ENCODE measurements at places on chromosomes 1 and 21.
A peak's percentile ranks its signal among the peaks of the same experiment; 100 is the strongest.

DNA sequence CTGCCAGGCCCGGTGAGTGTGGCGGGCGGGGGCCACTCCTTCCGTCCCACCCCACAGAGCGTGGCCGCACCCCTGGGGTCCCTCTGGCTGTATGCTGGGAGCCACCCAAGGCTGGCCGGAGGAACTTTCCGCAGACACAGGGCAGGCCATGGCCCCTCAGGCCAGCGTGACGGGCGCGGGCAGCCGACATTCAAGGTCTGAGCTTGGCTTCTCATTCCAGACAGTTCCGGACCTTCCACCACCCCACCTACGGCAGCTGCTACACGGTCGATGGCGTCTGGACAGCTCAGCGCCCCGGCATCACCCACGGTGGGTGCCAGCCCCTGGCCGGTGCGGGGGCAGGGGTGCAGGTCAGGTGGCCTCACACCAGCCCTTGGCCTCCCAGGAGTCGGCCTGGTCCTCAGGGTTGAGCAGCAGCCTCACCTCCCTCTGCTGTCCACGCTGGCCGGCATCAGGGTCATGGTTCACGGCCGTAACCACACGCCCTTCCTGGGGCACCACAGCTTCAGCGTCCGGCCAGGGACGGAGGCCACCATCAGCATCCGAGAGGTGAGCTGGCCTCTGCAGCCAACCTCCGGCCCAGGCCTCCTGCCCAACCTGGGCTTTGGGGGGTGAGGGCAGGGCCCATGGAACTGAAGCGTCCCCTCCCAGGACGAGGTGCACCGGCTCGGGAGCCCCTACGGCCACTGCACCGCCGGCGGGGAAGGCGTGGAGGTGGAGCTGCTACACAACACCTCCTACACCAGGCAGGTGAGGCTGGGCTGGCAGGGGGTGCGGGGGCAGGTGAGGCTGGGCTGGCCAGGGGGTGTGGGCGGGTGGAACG is 7.3 kb downstream of the SCNN1D start:
- DNase-seq = no peak

DNA sequence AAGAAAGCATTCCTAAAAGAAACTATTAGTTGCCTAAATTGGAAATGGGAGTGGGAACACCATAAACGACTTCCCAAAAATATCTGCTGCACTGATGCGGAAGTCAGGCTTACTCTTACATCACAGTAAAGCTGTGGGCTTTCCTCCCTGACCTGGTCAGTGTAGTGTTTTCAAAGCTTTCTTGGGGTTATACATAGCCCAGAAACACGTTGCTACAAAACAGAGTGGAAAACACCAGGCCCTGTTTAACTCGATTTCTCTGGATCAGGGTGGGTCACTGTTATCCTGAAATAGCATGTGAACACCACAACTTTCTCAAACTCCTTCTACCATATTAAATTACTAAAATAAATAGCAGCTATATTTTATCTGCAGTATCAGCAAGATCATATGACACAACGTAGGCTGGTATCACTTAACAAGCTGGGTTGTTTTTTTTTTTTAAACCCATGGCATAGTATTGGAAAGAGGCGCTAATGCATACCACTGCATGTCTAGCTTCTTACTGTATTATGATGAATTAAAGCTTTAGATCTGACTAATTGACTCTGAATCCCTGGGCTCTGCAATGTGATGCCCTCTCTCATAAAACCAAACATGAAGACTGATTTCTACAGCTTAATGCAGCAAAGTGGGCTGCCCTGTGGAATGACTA is 184.6 kb downstream of the TGFB2 start:
- DNase-seq = peak; percentile 59

- no peak for DNase-seq
These were observed 107.5 kb upstream of the SIM2 start for GRCh38 chr21:36591326-36591970.

GRCh38 chr21:45309069-45309986 is 21.6 kb upstream of the POFUT2 start:
- DNase-seq = peak; percentile 78

GRCh38 chr1:113946678-113947387 is 17.7 kb downstream of the HIPK1 start:
- DNase-seq = peak; percentile 25

DNA sequence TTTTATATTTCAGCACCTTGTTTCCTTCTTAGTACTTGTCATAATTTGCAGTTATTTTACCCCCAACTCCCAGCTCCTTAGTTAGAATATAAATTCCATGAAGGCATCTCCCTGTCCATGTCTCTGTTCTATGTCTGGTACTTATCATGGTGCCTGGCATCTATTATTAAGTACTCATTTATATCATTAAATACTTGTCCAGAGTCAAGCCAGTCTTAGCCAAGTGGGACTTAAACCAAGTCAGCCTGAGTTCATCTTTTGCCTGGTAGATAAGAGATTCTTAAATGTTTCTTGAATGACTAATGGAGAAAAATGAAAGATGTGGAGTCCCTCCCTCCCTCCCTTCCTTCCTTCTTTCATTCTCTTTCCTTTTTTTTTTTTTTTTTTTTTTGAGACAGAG is 9.4 kb downstream of the SLC25A44 start:
- DNase-seq = peak; percentile 72

GRCh38 chr21:40881767-40882166 is 34.8 kb upstream of the DSCAM start:
- DNase-seq = no peak

- DNase-seq = peak; percentile 8
These were observed 97.9 kb downstream of the TRIM11 start for GRCh38 chr1:228308628-228309325.

GRCh38 chr1:8443558-8444194 is 125.8 kb downstream of the SLC45A1 start:
- peak; percentile 32 for DNase-seq

- no peak for DNase-seq
These were observed 367.6 kb downstream of the PTBP2 start for GRCh38 chr1:97089173-97089572.

- DNase-seq = no peak
These were observed 10.2 kb downstream of the NES start for GRCh38 chr1:156666862-156667609.

DNA sequence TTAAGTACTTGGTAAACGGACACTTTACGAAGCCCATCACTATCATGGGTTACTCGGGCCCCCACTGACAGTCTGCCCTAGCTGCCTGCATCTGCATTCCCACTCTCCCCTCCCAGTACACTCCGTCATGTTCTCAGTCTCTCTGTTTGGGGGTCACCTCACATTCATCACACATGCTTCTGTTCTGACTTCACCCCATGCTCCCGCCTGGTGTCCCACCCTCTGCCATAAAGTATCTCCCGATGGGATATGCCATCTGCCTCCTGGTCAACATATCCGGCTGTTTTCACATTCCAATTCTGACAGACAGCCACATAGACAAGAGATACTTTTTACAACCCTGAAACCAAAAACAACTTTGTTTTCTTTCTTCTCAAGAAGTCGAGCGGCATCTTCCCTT is 1.0 kb downstream of the OLFML2B start:
- no peak for DNase-seq

DNA sequence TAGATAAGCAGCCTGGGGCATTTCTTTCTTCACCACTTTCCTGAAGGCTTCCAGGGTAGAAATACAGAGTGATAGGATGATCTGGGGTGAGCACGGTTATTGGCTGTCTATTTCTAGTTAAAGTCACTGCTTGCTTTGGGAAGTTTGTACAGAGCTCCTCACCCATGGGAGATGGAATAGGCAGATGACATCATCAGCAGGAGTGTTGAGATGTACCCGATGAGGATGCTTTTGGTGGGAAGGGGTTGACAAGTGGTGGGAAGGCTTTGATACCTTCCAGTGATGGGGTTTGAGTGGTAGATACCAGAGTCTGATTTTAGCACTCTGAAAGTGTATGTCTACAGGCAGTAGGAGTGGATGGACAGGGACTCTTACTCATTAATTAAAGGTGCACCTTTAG is 112.6 kb downstream of the BRINP2 start:
- DNase-seq = no peak

- DNase-seq = no peak
These were observed 331.4 kb upstream of the USP24 start for GRCh38 chr1:55546553-55546952.

DNA sequence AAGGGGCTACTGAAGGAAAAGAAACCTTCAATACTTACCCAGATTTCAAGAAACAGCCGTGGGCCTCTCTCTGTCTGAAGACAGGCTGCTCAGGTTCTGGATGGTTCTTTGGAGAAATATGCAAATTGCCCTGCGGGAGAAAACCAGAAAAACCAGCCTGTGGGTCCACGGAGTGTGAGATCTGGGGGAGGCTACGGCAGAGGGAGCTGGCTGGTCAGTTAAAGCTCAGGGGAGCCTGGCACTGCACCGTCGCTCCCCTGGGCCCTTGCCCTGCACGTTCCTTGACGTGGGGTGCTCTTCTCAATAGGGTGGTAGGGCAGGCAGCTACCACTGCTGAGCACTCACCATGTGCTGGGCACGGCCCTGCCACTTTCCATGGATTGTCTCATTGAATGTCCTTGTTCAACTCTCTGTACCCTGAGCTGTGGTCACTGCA is 12.7 kb downstream of the TMCO4 start:
- DNase-seq = no peak

DNA sequence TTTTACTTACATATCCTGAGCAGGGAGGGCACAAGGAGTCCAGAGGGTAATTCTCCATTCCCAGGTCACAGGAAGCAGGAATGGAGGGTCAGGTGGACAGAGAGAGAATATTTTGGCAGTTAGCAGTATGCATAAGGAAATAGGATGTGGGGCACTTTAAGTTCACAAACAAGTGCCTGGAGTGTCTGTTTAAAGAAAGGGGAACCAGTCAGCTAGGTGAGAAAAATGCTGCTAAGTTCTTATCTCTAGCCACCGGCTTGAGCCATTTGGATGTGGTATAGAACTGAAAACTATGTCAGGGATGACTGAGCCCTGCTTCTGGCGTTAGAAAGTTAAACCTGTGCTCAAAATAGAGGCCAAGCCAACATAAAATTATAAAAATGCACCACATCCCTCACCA is 739.7 kb upstream of the NCAM2 start:
- DNase-seq = no peak

DNA sequence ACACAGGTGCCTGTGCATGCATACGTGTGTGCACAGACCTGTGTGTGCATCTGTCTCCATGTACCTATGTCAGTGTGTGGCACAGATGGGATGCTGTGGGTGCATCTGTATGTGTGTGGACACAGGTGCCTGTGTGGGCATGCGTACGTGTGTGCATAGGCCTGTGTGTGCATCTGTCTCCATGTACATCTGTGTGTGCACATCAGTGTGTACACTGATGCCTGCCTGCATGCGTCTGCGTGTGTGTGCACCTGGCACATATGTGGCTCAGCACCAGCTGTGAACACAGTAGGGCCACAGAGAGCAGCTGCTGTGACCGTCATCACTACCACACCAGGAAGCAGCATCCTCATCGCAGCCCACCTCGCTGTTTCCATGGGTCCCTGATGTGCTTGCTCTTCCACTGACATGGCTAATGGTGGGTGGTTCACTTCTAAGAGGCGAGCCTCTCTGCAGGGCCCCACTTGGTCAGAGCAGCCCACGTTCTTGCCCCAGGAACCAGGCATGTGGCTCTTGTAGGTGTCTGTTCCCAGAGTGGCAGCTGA is 9.6 kb upstream of the SPATC1L start:
- no peak for DNase-seq

DNA sequence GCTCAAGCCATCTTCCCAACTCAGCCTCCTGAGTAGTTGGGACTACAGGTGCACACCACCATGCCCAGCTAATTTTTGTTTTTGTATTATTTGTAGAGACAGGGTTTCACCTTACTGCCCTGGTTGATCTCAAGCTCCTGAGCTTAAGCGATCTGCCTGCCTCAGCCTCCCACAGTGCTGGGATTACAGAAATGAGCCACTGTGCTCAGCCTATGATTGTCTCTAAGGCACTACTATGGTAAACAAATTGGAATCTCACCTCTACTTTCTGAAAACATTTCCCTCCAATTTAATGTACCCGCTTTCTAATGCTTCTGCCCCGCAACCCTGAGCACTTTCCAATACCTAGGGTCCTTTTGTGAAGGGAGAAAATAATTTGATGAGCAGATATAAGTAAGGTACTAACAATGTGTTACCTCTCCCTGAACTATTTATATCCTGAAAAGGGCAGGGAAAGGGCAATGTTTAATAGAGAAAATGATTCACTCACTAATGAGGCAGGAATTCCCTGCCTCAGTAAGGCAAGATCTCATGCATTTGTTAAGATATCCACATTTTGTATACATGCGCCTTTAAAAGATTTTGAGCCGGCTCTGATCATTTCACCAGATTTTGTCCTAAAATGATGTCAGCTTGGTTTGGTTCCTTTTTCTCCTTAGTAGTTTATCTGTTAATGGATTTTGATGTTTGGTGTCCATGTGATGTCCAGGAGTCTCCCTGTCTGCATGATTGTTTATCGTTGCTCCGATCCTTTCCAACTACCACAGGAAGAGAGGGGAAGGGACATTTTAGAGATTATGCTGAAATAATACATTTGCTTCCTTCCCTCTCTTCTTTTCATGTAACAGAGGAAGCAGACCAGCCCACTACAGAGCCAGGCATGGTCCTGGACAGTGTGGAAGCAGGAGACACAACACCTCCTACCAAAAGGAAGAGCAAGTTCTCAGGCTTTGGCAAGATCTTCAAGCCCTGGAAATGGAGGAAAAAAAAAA is 47.3 kb upstream of the RCC1 start:
- DNase-seq = no peak

GRCh38 chr1:53395671-53396215 is 63.5 kb upstream of the DMRTB1 start:
- no peak for DNase-seq

GRCh38 chr1:27021354-27022031 is 8.8 kb upstream of the TENT5B start:
- no peak for DNase-seq

DNA sequence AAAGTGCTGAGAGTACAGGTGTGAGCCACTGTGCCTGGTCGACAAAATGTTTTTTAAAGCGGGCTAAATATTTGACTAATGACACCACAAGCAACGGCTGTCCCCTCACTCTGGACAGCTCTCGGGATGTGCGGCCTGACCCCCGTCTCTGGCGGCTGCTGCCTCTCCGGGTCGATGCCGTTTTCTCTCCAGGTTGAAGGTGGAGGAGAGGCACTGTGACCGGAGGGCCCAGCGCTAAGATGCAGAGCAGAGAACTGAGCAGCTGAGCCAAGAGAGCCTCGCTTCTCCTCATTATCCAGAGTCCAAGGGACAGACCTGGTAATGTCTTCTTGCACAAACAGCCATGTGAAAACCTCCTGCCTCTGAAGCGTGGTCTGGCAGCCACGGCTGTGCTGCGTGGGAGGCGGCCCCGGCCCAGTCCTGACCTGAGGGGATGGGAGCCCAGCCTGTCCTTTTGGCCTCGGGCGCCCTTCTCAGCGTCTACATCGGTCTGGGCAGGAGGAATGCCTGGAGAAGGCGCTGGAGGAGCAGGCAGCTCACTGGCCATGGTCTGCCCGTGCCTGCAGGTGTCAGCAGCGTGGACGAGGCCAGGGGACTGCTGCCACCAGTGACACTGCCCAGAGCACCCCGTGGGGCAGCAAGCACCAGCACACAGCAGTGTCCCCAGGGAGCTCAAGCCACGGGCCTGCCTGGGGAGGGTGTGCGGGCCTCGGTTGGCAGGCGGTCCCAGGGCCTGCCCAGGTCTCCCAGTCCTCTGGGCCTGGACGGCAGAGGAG is 10.3 kb downstream of the MORN1 start:
- no peak for DNase-seq

- no peak for DNase-seq
These were observed 120.8 kb downstream of the GABPA start for GRCh38 chr21:25855576-25855975.
